ENCODE measurements at places on chromosomes 5 and 9.
A peak's percentile ranks its signal among the peaks of the same experiment; 100 is the strongest.

DNA sequence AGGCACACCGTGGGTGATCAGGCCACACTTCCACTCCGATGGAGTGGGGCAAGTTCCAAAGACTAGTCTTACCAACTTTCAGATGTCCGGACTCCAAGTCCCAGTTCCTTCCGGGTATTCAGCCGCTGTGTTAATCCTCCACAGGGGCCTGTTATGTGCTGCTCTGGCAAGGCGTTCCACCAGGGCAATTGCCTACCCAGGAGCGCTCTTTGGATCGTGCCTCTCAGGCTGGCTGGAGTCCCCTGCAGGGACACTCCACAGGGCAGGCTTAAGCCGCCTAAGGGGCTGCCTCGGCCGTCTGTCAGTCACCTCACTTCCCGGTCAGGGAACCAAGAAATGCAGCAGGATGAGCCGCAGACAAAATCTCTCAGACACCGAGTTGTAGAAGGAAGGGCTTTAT, 118.7 kb upstream of the CCNG1 start:
- no peak for DNase-seq

DNA sequence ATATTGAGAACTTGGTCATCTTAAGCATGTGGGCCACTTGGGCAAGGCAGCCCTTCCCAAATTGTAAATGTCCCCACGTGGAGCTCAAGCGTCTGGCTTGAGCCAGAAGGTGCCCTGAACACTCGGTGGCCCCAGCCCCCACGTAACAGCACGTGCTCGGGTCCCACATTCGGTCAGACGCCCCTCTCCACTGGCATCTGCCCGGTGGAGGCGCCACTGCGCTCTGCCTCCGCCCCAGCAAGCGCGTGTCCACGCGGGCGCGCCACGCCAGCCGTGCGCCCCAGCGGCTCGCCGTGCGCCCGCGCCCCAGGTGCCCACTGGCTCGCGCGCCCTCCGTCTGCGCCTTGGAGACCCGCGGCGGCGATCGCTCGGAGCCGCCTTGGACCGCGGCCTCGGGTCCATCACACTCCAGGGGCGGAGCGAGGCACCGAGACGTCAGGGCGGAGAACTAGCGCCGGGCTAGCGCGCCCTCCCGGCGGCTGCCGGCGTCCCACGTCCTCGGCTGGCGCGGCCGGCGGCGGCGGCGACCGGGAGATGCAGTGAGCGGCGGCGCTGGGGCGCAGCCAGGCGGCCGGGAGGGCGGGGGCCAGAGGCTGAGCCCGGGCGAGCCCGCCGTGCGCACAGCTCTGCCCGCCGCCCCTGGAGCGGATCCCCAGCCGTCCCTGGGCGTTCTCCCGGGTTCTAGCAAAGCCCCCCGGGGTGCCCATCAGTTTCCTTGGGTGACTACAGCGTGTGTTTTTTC, at the start of gene PALM2AKAP2:
Gene PALM2AKAP2 (plus strand): TSS at position 488 of the 742 bp plus-strand sequence. CDS start 291 bp downstream, outside the sequence.
- DNase-seq, result no peak

- DNase-seq, result no peak
Observed at GRCh38 chr9:121359351-121360294, 10.4 kb downstream of the STOM start.

GRCh38 chr9:120894321-120895148, 17.5 kb upstream of the PHF19 start:
- no peak for DNase-seq

- DNase-seq, result no peak
Observed at GRCh38 chr9:31983895-31984294, 400.5 kb upstream of the ACO1 start.

DNA sequence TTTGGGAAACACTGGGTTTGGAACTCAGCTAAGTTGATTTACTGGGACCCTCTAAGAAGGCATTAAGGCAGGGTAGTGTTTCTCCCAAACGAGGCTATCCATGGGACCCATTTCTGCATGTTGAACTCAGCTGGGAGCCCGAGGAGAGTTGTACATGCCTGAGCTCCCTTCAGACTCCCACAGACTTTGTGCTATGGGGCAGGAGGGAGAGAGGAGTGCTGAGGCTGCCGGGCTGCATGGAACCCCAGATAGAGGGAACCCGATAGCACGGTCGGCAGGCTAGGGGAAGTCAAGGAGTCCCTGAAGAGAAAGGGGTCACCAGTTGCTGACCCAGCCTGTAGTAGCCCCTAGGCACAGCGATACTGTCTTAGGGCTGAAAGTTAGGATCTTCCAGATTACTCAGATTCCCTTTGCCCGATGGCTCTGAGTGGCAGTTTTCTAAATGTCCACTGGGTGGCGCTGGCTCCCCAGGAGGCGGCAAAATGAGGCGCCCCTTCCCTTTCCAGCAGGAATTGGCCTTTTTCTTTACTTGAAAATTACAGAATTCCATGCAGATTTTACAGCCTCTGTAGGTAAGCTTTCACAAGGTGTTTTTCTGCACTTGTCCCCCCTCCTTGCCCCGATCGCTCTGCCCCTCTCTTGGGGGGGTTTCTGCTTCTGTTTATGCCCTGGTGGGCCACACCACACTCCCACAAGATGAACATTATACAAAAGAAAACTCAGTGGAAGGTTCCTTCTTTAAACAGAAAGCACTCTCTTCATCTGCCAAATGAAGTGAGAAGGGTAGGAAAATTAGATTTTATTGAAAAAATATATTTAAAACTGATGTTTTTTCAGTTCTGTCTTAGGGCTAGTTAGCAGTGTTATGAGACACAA, 17.8 kb downstream of the NANS start:
- DNase-seq, result peak; percentile 24

GRCh38 chr5:80255431-80255810, 427 bp downstream of the SERINC5 start:
- DNase-seq, result peak; percentile 32

DNA sequence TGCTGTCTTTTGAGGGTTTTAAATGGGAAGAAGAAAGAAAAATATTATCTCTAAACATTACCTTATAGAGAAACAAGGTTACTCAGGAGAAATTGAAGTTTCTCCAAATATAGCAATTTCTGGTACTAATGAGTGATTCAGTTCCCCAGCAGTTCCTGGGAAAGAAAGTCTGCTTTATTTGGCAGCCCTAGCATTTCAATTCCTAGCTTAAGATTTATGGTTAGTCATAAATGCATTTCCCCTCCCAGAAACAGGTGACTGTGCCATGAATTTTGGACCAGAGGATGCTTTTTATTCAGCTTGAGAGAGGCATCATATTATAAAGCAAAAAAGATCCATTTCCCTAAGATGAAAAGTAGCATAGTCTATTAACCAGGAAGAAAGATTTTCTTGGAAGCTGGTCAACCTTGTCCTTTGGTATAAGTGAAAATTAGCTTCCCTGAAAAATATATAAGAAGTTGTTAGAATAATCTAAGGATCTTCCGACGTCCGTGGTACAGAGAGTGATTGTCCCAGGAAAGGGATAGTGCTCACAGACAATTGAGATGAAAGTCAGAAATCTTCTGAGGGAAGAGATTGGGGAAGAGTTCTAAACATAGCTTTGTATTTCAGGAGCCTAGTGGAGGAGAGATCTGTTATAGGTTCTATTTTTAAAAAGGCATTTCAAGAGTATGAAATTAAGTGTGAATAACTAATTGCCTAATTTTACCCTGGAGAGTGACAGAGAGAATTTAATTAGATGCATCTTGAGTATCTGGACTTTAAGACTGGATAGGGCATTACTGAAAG, 164.9 kb downstream of the ESM1 start:
- no peak for DNase-seq

DNA sequence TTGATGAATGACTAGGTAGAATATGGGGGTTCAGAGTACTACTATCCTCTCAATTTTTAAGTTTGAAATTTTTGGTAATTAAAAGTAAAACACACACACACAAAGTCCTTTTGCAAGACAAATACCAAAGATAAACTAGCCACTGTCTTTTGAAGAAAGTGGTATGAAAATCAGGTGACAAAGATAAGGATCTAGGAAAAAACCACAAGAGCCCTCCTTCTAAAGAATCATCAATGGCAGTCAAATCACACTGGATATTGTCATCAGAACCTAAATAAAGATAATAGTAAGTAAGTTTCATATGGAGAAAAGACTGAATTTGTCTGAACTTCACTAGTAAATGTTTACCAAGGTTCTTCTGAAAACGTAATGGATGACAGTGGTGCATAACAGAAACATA, 30.5 kb upstream of the HK3 start:
- no peak for DNase-seq

DNA sequence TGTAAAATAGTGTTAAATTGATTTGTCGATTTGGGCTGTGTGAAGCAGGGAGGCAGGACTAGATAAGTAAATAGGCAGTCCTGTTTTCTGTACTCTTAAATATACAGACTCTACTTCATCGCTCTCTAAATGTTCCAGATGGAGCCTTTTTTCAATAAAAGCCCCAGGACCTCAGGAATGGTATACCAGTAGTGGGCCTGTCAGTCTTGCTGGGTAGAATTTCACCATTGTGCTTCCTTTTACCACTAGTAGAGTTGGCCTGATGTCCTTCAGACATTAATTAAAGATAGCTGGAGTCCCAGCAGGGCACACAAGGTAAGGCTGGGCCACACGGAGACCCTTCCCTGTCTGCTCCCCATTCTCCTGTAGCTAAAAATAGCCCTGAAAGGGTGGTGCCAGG, 6.0 kb downstream of the SNX18 start:
- no peak for DNase-seq

GRCh38 chr5:126855266-126855665, 78.3 kb downstream of the LMNB1 start:
- DNase-seq, result no peak

DNA sequence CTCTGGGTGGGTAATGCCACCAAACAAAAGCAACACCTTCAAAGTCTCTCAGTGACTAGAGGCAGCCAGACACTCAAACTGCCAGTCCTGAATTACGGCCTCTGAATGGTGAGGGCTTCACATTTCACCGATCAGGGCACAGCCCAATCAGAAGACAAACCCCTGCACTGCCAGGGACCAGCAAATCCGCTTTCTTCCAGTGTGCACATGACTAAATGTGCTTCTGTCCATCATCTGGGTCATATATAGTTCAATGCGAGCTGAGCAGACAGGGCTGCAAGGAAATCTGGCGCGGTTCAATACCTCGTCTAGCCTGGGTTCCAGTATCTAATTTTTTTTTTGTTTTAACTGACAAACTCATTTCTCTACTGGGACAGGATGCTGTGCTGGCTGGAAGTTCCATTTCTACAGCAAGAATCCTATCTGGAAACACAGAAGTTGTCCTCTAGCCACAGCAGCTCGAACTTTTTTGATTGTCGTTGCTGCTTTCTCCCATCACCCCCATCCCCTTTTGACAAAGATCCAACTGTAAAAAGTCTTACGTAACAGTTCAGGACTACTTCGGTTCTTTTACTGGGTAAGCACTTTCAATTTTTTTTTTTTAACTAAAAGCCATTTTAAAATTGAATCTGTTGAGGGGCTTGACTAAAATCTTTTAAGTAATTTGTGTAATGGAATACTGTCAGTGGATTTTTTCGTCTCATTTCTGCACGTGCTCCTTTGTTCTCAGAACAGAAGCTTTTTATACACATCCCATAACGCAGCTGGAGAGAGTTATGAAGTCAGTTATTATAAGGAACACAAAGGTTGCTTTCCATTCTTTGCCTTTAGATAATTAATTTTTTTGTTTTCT, 112.7 kb downstream of the NR6A1 start:
- DNase-seq, result no peak

DNA sequence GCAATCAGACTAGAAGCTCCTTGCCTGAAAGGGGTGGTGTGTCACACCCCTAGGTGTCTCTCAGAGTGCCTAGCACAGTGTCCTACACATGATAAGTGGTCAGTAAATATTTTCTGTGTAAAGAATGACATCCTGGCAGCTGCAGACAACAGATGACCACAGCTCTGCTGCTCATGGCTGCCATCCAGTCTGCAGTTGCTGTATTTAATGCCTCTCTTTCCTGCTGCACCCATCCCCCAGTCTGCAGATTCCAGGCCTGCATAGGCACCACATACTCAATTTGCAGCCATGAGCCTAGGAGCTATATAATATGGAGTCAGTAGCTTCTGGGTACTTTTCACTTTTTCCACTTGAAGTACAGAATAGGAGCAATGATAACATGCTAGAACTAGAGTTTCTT, 94.9 kb upstream of the NR4A3 start:
- DNase-seq, result no peak

GRCh38 chr9:132945186-132946130, 1.0 kb upstream of the TSC1 start:
- no peak for DNase-seq

DNA sequence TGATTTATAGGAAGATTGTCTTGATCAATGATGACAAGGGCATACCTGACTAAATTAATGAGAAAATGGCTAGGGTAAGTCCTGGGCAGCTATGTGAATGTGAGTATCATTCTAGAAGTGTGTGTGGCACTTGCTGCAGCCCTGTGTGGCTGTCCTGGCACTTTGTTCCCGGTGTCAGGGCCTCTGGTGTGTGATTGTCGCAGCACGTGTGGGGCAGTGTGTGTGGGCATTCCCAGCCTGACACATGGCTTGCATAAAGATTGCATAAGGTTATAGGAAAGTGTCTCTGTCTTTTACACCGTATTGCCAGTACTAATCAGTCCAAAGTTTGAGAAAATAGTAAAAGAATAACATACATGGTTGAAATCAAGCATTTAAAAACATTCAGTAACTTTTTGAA, 74.4 kb downstream of the TRIO start:
- DNase-seq, result no peak

DNA sequence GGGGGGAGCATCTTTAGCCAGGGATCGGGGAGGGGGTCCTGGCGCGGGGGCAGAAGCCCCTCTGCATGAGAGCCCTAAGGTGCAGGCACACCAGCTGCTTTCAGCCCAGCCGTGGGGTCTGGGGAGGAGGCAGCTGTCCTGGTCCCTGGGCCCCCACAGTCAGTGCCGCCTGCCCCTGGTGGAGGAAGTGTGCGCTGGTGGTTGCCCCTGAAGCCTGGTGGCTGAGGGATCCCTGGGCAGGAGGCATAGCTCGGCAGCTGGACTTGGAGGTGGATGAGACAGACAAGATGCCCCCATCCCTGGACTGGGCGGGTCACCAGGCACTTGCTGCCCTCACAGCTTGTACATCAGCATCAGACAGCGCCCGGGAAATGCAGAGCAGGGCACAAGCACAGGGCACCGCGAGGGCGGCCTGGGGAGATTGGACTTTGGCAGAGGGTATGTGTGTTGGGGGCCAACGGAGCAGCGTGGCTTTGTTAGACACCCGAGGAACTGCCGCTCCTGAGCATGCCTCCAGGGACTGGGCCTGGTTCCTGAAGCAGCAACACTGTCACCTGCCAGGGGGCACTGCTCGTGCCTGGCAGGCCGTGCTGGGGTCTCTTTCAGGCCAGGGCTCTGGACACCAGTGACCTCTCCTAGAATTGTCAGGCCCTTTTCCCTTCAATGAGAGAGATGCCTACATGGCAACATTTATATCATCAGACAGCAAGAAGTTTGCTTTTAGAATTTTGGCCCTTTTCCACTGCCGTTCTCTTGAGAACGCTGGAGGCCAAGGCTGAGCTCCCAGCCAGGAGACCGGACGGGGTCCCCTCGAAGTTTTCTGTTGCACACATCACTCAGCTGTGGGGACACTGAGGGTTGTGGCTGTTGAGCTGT, 41.9 kb upstream of the CTSL start:
- DNase-seq, result no peak

- no peak for DNase-seq
Observed at GRCh38 chr5:171782332-171782966, 3.2 kb upstream of the SMIM23 start.

Measured in activated CD4-positive, CD25-positive, alpha-beta regulatory T cell (primary cell).